Non-pigmented ciliary epithelial cell (primary cell): ENCODE measurements at places on chromosomes 7 and 10.
A peak's percentile ranks its signal among the peaks of the same experiment; 100 is the strongest.

- DNase-seq = peak; percentile 19
Observed at GRCh38 chr10:30630571-30630970, 1.0 kb upstream of the LYZL2 start.

- DNase-seq = no peak
Observed at GRCh38 chr10:35318551-35318950, 17.8 kb upstream of the CCNY start.

DNA sequence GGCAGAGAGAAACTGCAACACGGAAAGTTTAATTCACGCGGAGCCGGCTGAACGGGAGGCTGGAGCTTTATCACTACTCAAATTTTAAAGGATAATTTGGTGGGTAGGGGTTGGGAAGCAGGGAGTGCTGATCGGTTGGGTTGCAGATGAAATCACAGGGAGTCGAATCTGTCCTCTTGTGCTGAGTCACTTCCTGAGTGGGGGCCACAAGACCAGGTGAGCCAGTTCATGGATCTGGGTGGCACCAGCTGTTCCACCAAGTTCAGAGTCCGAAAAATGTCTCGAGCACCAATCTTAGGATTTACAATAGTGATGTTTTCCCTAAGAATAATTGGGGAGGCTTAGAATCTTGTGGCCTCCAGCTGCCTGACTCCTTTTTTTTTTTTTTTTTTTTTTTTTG, 3.6 kb upstream of the PRAP1 start:
- DNase-seq = no peak

GRCh38 chr7:26295015-26295414, 3.4 kb downstream of the SNX10 start:
- DNase-seq = no peak

- no peak for DNase-seq
Observed at GRCh38 chr7:3721422-3721821, 420.4 kb downstream of the SDK1 start.

- DNase-seq = no peak
Observed at GRCh38 chr10:111435871-111436270, 359.0 kb downstream of the ADRA2A start.

- DNase-seq = no peak
Observed at GRCh38 chr7:79286181-79286580, 167.3 kb downstream of the MAGI2 start.

GRCh38 chr10:53607691-53608090, 835.1 kb upstream of the MBL2 start:
- DNase-seq = no peak

DNA sequence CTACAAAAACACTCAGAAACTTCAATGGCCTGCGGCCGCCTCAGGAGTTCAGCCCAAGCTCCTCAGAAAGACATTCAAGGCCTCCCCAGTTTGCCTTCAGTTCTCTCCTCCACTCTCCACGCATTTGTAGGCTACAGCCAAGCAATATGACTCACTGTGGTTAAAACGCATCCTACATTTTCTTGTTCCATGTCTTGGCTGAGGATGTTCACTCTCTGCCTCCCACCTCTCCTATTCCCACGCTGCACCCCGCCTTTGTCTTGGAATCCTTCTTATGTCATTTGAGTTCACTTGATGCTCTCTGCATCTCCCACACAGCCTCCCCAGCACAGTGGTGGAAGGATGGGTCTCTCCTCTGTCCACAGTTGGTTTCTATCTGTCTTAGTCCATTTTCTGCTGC, 184.8 kb downstream of the NPSR1 start:
- DNase-seq = no peak

GRCh38 chr7:105985229-105985628, 22.2 kb downstream of the CDHR3 start:
- DNase-seq = no peak

DNA sequence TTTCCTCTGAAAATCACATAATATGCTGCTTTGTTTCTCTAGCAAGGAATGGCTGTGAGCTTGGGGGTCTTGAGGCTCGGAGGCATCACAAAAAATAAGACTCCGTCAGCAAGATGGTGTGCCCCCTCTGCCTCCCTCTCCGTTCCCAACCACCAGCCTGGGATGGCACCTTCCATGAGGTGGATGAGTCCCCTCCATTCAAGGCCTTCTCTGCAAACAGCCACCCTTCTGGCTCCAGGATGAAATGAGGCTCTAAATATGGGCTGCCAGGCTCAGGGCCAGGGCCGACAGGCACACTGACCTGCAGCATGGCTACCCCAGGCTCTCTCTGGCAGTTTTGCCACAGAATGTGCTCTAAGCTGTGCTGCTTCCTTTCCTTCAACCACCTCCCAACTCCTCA, 521.5 kb downstream of the PTPRN2 start:
- no peak for DNase-seq

DNA sequence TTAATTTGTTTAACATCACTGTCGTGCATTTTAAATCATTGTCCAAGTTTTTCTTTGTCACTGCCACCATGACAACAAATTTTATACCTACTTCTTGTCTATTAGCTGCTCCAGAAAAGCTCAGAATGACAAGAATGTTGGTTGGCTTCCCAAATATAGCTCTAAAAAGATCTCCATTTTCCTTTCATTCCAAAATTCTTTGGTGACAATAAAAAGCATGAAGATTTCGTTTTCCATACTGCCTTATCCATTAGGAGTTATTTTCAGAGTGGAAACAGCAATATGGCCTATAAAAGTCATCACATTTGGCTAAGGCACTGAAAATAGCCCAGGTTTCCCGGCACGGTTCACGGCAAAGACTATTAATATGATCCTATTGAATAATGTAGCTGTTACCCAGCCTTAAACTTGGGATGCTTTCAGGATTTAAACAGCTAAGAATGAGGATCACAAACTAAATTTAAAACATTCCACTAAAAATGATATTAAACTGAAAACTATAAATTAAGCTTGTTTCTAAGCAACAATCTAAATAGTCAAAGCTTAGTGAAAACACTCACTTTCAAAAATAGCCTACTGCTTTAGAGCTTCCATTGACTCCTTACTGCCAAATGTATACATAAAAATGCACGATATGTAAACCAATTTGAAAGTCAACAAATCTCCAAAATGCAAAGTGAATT, 2.7 kb downstream of the CTTNBP2 start:
- no peak for DNase-seq

DNA sequence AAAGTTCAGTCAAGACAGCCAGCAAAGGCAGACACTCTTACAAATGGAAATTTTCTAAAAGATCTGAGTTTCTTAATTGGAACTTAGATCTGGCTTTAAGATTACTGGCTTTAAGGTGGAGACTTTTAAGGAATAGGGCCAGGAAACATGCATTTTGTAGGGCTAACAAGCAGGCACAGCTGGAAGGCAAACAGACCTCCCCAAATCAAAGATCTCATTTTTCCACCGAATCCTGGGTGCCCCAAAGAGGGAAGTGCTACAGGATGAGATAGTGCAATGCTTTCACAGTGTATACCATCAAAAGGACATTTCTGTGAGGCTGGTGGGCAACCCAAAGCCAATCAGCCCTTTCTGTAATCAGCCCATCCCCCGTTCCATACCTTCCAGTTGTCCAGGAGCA, 27.4 kb downstream of the MRPL32 start:
- no peak for DNase-seq

- DNase-seq = no peak
Observed at GRCh38 chr10:127302343-127302742, 106.0 kb upstream of the INSYN2A start.

- DNase-seq = no peak
Observed at GRCh38 chr10:59108296-59108870, 68.1 kb upstream of the PHYHIPL start.

DNA sequence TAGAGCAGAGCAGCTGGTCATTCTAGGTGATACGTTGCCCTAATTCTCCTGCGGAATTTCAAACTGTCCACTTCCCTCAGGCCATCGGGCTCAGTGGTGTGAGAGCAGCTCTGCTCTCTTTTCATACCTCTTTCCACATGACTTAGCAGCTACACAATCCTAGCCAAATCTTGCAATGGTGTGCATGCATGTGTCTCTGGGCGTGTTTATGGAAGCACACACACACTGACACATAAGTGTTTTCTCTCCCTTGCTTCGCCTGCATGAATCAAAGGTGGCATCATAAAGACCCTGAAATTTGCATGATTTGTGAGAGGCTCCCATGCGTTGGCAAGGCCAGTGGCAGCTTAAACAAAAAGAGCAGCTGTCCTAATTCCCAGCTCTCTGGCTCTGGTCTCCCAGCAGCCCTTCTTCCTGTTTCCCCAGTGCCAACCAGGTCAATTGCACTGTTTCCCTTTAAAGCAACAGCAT, 1189.5 kb downstream of the GATA3 start:
- no peak for DNase-seq

GRCh38 chr7:70005891-70006260, 407.6 kb downstream of the AUTS2 start:
- DNase-seq = no peak

DNA sequence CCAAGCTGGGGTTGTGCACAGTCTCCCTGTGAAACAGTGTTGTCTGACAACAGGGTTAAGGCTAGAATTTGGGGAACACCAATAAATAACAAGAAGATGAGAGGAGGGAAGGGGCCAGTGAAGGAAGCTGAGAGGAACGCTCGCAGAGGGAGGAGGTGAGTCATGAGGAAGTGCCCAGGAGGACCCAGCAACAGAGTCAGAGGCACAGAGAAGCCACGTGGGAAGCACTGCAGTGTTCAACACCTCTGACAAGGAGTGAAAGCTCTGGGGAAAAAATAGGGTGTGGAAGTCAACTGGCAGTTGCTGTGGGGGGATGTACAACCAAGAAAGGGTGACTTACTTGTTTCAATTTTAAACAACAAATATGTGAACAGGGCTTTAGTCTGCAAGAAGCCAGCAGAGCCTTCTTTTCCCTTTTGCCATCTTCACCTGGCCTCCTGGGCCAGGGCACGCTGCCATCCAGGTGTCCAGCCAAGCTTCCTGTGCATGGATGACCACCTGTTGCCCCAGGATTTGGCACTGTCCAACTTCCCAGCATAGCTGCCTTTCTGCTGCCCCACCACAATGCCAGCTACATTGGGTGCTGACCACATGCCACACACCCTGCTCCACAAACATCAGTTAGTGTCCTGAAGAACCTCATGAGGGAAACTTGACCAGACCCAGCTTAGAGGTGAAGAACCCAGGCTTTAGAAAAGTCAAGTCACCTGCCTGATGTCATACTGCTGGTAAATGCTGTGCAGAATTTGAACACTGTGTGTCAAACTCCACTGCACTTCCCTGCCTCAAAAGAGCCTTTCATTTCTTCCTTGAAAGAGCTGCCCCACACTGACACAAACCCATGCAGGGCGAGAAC, 69.6 kb downstream of the ATXN7L1 start:
- no peak for DNase-seq

DNA sequence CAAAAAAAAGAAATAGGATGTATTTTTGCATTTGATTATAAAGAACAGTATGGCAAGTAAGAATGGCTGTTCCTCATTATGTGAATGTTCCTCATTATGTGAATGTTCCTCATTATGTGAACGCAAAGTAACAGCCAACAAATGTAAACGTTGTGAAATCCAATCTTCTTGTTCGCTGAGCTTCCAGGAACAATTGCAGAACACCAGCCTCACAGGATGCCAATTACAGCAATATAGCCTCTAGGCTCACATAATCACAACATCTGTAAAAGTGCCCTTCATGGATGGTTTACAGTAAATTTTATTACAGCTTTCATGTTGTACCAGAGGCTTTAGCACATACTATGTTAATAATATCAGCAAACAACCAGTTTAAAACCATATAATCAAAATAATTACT, 71.6 kb downstream of the THSD7A start:
- no peak for DNase-seq

DNA sequence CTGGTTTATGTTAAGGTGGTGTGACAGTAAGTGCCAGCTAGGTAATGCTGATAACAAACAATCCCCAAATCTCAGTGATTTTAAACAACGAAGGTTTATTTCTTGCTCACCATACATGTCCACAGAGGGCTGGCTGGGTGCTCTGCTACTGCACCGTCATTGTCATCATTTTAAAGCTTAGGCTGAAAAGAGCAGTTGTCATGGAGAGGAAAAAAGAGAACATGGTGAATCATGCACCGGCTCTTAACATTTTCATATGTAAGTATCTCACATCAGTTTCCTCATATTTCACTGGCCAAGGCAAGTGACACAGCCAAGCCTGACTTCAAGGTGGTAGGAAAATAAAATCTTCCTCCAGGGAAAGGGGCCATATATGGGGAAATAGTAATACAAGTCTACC, 746.9 kb downstream of the SORCS3 start:
- no peak for DNase-seq

GRCh38 chr7:96819111-96819700, 109.6 kb upstream of the SEM1 start:
- DNase-seq = no peak

DNA sequence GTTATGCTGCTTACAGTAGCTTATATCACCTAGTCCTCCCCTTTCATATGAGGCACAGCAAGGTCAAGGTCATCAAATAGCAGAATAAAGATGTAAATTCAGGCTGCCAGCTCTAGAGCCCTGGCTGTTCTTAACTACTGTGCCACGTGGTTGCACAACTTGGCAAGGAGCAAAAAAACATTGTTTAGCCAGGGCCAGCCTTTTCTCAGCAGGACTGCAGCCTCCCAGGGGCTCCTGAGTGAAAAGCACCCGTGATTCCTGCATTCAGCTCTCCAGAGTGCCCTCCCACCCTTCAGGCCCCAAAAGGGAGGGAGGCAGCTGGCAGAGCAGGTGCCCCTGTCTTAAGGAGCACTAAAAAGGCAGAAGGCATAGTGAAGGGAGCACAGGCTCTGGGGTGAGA, 31.8 kb upstream of the TM9SF3 start:
- no peak for DNase-seq

GRCh38 chr10:86341361-86341811, 25.2 kb downstream of the GRID1 start:
- no peak for DNase-seq

DNA sequence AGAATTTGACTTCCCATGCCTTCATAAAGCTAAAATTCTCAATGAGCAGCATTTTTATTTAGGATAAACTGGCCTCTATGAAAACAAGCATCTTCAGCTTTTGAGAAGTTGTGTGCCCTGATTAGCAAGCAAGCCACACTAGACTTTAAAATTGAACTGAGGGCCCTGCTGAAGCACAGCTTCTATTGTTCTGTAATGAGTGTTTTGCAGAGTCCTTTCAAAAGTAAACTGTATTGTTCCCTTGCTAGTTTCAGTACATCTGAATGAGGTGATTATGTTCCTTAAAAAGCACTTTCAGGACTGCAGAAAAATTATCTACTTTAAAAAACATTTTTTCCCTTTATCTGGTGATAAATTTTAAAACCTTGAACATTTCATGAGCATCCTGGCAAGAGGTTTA, 113.3 kb upstream of the PRPS1L1 start:
- DNase-seq = no peak

GRCh38 chr7:39735903-39736302, 112.5 kb downstream of the RALA start:
- no peak for DNase-seq

DNA sequence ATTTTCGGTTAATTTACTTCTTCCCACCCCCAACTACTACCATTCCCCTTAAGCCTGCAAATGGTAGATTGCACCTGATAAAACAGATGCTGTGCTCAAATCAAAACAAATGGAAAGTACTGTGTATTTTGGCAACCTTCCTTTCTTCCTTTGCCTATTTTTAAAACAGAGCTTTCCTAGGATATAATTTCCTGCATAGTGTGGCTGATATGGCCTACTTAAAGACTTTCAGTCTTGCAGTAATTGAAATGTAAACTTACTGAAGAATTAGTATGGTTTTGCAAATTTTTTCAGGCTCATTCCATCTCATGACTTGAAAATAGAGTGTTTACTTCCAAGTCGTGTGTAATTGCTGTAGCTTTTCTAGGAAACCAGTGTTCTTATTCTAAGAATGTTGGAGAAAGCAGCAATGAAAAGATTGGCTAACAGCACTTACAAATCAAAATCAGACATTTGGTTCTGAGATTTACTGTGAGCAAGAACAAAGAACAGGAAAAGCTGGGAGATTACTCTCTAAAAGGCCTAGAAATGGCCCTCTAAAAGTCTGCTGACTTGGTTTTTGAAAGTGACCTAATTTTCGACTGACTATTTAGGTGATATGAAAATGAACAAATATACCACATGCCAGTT, 52.0 kb downstream of the REEP3 start:
- DNase-seq = no peak
